ENCODE measurements at places on chromosomes 6 and 20.

- DNase-seq: no peak
These were observed 482.7 kb upstream of the CITED2 start for GRCh38 chr6:139857143-139857542.

- DNase-seq: no peak
These were observed 391.8 kb downstream of the ARHGAP18 start for GRCh38 chr6:129317931-129318820.

DNA sequence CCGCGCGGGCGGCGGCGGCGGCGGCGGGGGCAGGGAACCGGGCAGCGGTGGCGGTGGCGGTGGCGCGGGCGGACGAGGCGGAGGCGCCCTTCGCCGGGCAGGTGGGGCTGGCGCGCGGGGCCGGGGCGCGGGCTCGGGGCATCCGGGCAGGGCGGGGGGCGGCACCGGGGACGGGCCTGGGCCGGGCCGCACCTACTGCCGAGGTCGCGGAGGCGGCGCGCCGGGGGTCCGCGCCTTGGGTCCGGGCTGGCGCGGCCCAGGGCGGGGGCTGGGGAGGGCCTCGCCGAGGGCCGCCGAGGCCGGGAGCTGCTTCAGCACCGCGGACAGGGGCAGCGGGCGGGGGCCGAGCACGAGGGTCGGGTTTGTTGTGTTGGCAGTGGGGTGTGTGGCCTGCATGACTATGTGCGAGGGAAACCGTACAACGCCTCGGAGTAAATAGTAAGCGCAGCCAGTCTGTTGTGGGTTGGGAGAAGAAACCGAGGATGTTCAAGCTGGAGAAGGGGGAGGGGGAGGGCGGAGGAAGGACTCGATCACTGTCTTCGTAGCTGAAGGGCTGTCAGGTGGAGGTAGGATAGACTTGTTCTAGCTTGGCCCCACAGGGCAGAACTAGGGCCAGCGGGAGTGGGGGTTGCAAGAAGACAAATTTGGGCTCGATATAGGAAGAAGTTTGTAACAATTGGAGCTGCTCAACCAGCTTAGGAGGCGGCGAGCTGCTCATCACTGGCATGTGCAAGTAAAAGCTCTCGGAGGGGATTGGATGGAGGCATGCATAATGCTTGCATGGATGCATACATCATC lies 593 bp downstream of the MMP24 start:
- peak; percentile 57 for DNase-seq

DNA sequence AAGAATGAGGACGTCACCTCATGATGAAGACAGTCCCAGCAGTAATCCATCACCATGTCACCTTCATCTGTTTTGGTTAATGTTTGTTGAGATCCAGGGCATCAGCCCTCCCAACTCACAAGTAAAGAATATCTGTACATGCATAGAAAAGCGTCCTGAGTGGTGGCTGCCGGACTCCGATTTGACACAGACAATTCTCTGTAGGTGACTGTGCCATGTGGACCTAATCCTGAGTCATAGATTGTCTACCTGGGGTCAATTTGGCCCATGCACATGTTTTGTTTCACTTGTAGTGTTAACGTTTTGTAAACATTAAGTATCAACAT lies 168.4 kb upstream of the UST start:
- DNase-seq: no peak

GRCh38 chr6:31651602-31652191 lies 764 bp downstream of the BAG6 start:
- DNase-seq: peak; percentile 65

DNA sequence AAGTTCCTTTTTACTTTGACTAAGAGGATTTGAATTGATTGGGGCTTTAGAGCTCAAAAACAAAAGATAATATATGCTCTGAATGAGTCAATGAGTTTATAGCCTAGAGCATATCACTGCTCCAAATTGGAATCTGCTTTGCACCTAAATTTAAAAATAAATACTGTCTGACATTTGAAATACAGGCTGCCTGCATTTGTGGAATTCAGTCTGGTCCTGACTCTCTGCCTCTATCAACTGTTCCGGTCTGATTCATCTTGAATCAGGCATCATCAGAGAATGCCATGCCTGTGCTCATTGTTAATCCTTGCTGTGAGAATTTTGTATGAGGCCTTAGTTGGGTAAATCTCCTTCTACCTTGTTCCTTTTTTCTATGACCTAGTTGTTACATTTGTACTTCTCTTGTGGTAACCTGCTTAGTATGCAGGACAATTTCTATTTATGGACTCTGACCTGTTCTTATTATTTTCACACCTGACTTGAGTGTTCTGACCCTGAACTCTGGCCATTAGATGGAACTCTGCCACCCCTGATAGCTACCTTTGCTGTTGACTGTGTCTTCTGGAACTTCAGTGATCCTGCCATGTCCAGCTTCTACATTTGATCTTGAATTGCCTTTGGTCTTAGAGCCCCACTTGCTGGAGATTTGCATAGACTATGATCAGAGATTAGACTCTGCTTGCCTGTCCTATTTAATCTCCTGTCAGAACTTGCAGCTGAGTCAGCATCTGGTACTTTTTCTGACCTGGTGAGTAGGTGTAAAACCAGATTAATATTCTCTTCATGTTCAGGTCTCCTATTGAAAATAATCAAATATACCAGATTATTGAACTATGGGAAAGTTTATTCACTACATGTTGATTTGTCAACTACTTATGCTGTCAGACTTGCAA lies 442.7 kb upstream of the HS3ST5 start:
- no peak for DNase-seq

- no peak for DNase-seq
These were observed 50.2 kb upstream of the SENP6 start for GRCh38 chr6:75551367-75551952.

DNA sequence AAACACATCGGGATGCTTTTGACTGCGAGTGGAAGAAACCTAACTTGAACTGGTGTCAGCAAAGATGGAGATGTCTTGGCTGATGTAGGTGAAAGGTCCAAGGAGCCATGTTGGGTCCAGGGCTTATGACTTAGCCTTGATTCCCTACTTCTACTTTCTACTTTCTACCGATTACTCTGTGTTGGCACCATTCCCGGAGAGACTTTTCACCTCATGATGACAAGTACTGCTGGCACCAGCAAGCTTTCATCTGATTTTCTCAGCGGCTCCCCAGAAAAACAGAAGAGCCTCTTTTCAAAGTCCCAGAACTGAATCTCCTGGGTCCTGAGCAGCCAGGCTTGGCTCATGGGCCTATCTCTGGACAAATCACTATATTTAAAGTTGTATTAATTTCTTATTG lies 4.9 kb upstream of the EDN3 start:
- DNase-seq: no peak

- DNase-seq: no peak
These were observed 17.7 kb downstream of the CLIC5 start for GRCh38 chr6:45997875-45998506.

- DNase-seq: no peak
These were observed 18.1 kb upstream of the SFT2D1 start for GRCh38 chr6:166360243-166361076.

- DNase-seq: no peak
These were observed 37.4 kb downstream of the KIAA1755 start for GRCh38 chr20:38222923-38223742.

DNA sequence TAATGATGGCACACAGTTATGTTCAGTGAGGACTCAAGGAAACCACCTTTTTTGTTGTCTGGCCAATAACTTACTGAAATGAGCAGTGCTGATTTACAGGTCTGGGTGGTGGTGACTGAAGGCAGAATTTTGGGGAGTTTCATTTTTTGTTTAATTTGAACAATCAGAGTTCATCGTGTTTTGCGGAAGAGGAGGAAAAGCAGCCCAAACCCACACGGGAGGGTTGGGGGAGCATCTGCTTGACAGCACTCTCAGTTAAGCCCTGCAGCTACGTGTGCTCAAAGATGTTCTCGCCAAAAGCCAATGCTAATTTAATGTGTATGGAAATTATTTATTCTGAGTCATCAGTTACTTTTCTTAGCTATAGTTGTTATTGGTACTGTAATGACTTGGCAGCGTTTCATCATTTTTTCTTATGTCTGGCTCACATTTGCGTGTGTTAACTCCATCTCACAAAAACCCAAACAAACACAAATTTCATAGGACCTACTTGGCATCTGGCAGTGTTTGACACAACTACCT lies 89.2 kb downstream of the UST start:
- no peak for DNase-seq

DNA sequence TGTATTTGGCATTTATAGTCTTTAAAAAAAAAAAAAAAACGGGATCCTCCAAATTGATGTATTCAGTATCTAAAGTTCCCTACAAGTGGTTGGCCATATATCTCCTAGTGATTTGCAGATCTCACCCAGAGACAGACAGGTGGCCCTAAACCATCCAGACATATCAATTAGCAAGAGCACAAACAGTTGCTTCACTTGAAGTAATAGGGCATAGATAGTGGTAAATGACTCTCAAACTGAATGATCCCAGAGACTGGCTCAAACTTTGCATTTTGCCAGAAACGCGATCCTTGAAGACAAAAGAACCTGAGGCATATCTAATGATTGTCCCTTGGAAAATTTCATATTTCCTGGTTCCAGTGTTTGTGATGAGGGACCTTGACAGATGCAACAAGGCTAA lies 54.6 kb downstream of the HMGCLL1 start:
- DNase-seq: no peak

Data from 8988T (cell line).